ENCODE measurements at places on chromosomes 1 and 21.

DNA sequence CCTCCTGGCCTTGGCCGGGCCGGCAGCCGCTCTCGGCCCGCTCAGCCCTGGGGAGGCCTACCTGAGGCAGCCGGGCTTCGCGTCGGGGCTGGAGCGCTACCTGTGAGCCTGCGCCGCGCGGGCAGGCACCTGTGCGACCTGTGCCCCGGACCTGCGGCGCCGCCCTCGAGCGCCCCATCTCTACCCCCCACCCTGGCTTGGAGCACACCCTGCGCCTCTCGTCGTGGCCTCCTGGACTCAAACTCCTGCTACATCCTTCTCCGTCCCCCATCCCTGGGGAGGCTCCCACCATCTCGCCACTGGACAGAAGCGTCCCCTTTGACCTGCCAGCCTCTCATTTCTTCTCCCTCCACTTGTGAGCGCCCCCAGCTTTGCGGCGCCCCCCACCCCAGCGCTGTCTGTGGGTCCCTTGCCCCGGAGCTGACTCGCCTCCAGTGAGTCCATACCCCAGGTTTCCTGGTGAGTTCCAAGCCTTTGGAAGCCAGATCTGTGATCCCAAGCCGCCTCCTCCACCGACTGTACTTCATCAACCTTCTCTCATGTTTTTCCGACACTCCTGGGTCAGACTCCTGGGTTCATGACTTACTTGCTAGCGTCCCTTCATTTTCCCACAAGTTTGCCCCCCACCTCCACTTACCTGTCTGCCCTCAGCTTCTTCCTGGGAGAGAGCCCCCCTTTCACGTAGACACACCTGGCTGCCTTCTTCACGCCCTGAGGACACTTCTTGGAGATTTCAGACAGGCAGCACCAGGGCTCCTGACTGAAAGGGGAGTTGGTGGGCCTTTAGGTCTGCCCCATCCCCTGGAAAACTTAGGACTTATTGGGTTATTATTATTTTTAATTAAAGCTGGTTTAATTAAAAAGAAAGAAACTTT lies 1.3 kb downstream of the FOXE3 start:
- DNase-seq: no peak

- DNase-seq: no peak
Observed at GRCh38 chr1:100876291-100876690, 18.4 kb downstream of the EXTL2 start.

- DNase-seq: no peak
Observed at GRCh38 chr21:16079830-16080229, 350.0 kb downstream of the USP25 start.

GRCh38 chr1:237799762-237800474 lies 90.8 kb downstream of the ZP4 start:
- DNase-seq: no peak

GRCh38 chr1:93419344-93419743 lies 28.6 kb upstream of the FNBP1L start:
- no peak for DNase-seq

GRCh38 chr1:20472860-20473711 lies 12.9 kb downstream of the CAMK2N1 start:
- no peak for DNase-seq

- DNase-seq: no peak
Observed at GRCh38 chr1:38243106-38243505, 196.5 kb upstream of the POU3F1 start.

- DNase-seq: no peak
Observed at GRCh38 chr1:168481586-168481985, 62.2 kb downstream of the XCL2 start.

DNA sequence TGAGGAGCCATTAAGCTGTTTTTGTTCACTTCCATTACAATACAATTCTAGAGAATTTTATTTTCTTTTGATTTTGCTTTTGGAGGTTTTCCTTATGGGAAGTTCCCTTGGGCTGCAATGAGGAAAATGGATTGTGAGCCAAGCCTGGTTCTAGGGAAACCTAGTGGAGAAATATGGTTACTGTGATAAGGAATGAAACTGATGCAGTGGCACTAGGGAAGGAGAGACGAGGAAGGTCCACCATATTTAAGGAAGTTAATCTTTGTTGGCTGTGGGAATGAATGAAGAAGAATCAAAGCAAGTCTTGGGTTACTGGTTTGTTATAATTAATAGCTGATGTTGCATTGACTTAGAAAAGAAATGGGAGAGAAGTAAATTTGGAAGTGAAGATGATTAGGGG lies 28.4 kb downstream of the CHML start:
- no peak for DNase-seq

DNA sequence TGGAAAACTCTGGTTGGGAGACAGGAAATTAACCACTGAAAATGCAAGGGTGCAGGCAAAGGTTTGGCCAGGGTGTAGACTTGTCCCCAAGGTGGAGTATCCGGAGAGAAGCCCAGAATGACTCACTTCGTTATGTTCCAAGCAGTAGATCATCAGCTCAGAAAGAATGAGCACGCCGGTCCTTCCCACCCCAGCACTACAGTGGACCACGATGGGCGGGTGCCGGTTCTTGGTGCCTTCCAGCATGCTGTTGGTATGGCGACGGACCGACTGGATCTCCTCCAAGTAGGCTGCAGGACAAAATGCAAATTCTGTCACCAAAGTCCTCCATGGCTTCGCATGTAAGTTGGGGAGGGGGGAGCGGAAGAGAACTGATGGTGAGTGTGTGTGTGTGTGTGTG lies 83.4 kb downstream of the SMYD2 start:
- DNase-seq: no peak

DNA sequence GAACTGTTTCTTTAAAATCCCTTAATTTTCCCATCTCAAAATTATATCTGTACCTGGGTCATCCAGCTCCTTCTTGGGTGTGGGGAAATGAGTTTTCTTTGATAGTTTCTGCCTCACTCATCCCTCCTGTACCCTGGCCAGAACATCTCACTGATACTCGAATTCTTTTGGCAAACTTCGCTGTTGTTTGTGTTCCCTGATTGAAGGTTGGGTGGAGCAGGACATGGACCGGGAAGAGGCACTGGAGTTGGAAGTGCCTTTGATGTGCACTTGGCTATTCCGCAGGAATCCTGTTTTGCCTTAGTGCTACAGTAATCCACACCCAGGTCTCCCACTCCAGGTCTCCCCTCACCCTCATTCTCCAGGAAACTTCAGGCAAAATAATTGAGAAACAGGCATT lies 11.2 kb downstream of the MINDY1 start:
- no peak for DNase-seq

GRCh38 chr1:229062135-229062534 lies 208.8 kb upstream of the RAB4A start:
- DNase-seq: no peak

DNA sequence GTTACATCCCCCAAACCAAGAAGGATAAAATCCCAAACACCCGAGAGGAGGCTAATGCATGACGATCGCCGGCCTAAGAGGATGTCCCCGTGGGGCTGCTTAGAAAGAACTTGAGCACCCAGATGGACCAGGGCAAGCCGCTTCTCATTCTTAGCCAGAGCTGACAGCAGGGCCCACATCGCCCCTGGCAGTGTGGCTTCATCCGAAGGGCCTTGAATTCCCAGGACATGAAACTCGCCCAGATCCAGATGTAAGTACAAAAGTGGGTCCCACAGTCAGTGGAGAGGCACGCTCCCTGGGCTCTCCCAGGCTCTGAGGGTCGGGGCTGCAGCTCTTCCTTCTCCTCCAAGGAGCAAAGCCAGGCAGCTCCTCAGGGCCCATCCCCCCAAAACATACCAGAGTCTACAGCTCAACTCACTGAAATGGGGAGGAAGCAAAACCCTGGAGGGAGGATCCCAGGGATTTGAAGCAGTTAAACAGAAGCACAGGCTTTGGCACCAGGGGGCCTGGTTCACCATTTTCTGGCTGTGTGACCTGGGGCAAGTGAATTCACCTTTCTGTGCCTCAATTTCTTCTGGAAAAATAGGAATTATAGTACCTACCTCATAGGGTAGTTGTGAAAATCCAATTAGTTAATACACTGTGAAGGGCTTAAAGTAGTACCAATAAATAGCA lies 85.6 kb downstream of the MAN1C1 start:
- no peak for DNase-seq

DNA sequence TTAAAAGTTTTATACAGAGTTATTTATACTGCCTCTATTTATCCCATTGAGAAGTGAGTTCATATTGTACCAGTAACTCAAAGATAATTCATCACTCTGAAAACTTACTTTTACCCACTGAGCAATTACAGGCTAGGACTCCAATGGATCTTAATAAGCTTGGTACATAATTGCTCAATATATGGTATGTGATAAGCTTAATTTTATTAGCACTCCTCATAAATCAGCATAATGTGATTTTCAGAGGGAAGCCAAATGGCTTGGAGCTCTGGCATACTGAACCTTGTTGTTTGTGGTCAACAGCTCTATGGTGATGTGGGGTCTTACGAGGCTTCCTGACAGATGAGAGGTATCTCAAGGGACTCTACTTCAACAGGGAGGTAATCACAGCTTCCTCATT lies 26.3 kb downstream of the ADAM30 start:
- DNase-seq: no peak

DNA sequence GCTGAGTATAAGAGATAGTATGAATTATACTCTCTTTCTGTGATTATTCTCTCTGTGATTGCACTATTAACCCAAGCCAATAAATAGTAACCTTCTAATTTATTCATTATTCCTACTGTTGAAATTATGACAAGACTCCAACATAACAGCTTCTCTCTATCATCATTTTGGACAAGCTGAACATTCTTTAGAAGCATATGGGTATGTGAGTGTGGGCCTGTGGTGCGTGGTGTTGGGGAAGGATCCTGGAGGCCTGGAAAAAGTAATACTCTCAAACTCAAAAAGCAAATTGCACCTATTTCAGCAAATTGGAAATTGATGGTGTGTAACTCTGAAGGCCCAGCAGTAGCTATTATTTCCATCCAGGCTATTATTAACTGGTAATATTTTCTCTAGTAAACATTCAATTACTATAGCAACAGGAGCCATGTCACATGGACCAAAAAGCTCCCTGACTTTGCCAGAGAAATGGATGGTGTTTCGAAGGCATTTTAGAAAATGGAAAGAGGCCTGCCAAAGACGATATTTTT lies 502.8 kb downstream of the LTN1 start:
- DNase-seq: no peak

GRCh38 chr1:241531195-241532161 lies 700 bp upstream of the KMO start:
- no peak for DNase-seq

DNA sequence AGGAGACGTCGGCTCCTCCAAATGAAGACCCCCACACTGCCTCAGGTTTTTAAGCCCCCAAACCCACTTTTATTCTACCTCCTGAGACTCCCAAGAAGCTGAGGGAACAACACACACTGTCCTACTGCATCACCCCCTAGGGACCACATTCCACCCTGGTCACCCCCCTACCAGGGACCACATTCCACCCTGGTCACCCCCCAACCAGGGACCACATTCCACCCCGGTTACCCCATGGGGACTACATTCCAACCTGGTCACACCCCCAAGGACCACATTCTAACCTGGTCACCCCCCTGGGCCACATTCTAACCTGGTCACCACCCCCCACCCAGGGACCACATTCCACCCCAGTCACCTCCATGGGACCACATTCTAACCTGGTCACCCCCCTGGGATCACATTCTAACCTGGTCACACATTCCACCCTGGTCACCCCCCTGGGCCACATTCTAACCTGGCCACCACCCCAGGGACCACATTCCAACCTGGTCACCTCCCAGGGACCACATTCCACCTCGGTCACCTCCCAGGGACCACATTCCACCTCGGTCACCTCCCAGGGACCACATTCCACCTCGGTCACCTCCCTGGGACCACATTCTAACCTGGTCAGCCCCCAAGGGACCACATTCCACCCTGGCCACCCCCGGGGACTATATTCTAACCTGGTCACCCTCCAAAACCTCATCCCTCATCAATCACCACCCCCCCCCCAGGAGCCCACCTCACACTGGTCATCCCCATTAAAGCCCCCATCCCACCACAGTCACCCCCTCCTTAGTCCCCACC lies 587.6 kb downstream of the NPHP4 start:
- DNase-seq: no peak

DNA sequence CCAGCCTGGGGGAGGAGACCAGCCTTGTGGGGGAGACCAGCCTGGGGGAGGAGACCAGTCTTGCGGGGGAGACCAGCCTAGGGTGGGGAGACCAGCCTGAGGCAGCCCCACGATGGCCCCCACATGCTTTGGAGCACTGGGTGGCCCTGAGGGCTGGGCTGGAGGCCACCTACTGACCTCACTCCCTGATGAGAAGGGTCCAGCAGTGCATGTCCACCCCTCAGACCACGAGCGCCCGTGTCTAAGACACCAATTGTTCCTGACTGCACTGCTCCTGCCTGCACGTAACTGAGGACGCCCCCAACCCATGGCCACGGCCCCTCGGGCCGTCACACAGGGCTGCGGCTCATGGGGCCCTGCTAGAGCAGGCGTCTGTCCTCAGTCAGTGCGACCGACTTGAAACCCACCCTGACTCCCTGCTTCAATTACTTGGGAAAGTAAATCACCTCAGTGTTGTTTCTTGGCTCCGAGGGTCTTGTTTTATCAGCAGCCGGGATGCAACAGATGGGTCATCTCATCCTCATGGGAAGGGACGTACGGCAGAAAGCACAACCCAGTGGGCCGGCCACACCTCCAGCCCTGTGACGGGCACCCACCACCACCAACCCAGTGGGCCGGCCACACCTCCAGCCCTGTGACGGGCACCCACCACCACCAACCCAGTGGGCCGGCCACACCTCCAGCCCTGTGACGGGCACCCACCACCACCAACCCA lies at the start of gene SPATC1L:
TSS of gene SPATC1L (minus strand) at position 550 of the 715 bp plus-strand sequence. CDS start 1,643 bp downstream, outside the sequence.
- peak; percentile 24 for DNase-seq

DNA sequence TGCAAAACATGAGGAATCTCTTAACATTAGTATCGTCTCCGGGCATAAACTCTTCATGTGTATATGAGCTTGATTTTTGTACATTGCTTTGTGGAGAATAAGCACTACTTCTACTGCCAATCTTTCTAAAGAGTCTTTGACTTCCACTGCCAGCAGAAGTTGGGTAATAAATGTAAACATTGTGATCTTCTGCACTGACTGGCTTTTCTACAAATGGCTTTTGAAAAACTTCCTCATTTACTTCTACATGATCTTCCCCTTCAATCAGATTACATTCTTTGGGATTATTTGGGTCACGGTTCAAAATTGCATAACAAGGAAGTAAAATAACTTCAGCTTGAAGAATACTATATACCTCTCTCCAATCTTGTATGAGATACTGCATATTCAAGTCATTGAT lies 30.4 kb upstream of the SLC44A5 start:
- no peak for DNase-seq

DNA sequence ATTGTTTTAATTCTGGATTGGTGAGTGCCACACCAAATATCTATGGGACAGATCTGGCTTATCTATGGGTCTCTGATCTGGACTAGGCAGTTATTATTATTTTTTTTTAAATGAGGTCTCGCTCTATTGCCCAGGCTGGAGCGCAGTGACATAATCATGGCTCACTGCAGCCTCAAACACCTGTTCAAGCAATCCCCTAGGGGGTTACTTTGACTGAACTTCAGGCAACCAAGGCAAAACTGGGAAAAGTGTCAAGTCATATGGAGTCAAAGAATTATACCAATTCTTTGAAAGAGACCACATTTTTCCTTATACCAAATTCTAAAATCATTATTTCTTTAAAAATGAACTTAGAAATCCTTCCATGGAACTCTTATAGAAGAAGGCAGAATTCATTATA lies 129.1 kb upstream of the HOOK1 start:
- no peak for DNase-seq

GRCh38 chr1:84598846-84599741 lies 24.9 kb upstream of the CTBS start:
- no peak for DNase-seq
